ENCODE measurements at places on chromosomes 3 and 15.

DNA sequence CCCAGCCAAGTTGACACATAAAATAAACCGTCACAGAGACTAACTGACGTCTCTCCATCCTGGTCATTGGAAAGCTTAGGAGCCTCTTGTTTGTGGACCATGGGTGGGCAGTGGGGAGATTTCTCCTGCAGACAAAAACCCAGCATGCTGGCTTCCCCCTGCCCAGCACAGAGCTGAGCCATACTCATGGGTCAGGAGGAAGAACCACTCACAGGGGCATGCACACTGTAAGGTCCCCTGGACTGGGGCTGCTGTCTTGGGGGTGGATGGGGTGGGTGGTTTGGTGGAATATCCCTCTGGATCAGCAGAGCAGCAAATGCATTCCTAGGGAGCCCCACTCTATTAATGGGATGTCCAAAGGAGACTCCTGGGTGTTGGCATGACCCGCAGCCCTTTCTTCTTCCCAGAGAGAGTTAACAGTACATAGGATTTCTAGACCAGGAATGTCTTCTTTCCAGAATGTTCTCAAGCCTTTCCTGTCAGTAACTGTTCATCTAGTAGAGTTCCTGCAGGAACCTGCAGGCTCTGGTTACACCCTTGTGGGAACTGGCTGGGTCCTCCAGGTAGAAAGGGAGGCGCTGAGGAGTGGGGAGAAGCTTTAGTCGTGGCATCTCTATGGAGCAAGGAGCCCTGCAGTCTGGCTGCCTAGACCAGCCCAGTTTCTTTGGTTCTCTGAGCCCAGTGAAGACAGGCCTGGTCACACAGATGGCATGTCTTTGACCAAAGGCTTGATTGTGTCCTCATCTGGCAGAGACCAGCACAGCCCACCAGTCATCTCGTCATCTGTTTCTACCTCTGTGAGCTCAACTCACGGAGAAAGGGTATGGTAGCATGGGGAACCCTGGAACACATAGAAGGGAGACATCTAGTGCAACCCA, 73.4 kb upstream of the PRR23C start:
- no peak for DNase-seq

GRCh38 chr15:80607287-80607980, 87.7 kb upstream of the ABHD17C start:
- DNase-seq = no peak

DNA sequence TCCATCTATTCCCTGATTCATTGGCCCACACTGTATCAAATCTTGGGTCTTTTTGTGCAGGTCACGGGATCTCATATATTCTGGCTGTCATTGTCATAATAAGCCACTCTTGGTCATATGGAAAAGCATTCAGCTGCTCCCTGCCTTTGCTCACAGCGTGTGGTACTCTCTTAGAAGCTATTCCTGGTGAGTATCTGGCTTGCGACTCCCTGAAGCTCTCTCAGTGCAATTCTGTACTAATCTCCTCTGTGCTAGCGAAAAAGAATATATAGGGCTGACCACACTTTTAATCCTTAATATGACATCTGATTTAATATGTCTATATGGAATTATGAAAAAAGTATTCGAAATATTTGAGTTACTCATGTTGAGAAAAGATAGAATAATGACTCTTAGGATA, 440.8 kb upstream of the GBE1 start:
- DNase-seq = no peak

DNA sequence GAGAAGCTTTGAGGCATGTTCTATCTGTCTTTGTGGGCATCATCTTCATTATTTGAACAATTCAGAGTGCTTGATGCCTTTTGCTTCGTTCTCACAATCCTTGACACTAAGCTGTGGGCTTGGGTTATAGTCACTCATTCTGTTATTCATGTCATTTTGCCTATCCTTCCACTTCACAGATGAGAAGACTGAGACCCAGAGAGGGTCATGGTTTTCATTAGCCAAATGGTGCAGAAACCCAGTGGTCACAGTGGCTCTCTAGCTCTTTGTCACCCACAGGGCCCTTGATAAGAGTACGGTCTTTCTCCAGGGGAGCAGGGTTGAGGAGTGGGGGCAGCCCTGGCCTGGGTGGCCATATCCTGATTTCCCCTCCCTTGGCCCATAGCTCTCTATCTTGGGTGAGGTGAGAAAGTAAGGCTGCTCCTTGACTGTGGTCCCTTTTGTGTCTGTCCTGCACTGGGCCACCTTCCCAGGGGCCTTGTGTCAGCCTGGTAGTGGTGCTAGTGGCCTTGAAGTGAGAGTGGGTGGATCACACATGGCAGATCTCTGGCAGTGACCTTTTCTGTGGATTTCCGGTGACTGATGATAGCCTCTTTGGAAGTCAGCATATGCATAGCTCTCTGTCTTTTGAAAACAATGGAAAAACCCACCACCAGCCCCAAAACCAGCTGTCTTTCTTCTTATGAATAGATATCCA, 130.1 kb downstream of the IGF1R start:
- DNase-seq = no peak

DNA sequence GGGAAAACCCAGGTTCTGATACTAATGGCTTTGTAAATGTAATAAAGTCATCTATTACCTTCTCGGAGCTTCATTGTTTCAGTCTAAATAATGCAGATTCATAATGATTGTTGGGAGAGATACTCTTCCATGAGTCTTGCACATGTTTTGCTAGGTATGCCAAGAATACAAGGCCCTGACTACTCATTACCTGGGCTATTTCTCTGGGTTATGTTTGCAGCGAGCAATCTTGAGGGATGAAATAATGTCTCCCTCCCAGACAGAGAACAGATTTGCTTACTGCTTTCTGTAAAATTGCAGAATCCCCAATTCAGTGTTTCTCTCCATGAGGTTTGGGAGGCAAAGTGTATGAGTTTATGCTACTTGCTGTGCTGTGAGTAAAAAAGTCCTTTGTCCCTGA, 6.2 kb upstream of the CLASP2 start:
- DNase-seq = no peak

DNA sequence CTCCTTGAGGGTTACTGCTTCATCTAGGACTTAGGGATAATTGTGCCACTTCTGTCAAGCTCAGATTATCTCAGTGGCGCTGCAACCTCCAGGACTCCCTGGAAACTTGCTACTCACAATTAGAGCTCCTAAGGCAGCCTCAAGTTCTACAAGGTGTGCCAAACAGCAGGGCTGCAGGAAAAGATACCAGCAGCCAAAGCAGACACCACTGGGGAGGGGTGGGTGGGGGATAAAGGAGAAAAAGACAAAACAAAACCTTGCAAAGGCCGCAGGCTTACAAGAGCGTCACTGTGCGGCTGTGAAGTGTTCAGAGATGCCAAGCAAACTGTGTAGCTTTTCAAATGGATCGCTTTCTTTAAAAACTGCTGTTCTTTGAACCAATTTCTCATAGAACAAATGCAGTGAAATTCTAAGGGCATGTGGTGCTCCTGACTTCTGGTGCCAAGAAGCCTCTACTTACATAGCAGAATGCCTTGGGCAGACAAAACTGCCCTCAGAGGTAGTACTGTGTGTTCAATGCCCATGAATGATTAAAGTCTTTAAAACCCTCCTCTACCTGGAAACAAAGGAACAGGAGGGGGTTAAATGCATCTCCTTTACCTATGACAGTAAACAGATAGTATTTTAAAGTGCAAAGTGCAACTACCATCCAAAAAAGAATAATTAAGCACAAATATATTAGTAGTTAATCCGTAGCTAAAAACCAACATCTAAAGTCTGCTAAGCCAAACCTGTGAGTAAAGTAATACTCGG, 353.4 kb downstream of the FOXP1 start:
- DNase-seq = no peak

DNA sequence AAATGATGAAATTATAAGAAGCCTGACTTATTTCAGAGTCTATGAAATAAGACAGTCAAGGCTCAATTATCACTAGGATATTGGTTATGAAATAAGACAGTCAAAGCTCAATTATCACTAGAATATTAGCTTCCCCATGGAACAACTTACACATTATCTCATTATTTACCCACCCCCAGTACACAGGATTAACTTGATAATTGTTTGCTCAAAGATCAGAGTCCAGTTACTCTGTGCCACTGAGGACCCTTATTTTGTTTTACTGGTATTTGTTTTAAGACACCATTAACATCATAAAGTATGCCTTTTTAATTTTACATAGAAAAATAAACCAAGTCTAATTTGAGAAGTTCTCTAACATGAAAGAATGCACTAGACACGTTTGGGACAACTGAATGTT, 225.4 kb downstream of the SI start:
- no peak for DNase-seq

DNA sequence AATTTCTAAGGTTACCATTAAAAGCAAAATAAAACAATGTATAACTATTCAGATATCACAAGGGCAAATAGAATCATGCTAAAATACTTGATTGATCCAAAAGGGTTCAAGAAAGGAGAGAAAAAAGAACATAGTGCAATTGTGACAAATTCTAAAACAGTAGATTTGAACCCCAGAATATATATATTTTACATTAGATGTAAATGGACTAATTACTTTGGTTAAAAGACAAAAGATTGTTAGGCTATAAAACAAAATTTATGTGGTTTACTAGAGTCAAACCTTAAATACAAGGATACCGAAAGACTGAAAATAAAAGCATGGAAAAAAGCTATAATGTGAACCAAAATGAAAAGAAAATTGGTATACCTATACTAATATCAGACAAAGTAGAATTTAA, 129.3 kb downstream of the ADAMTSL3 start:
- no peak for DNase-seq

DNA sequence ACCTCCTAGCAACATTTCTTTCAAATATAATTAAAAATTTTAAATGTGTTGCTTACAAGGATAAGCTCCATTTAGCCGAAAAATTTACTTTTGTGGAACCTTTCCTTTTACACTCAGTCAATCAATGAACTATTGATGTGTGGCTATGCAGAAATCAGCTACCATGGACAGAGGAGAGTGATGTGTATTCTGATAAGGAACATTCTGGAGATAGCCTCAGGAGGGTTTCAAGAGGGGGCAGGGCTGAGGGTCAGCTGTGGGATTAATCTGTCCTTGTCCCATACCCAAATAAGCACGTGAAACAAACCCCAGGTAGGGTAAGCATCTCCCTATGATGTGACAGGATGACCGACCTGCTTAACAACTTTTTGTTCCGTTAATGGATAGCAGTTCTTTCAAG, 192.6 kb upstream of the PROK2 start:
- DNase-seq = no peak

GRCh38 chr3:122961146-122961545, 66.4 kb downstream of the SEMA5B start:
- DNase-seq = no peak

GRCh38 chr3:61964566-61964965, 403.2 kb downstream of the PTPRG start:
- DNase-seq = no peak

DNA sequence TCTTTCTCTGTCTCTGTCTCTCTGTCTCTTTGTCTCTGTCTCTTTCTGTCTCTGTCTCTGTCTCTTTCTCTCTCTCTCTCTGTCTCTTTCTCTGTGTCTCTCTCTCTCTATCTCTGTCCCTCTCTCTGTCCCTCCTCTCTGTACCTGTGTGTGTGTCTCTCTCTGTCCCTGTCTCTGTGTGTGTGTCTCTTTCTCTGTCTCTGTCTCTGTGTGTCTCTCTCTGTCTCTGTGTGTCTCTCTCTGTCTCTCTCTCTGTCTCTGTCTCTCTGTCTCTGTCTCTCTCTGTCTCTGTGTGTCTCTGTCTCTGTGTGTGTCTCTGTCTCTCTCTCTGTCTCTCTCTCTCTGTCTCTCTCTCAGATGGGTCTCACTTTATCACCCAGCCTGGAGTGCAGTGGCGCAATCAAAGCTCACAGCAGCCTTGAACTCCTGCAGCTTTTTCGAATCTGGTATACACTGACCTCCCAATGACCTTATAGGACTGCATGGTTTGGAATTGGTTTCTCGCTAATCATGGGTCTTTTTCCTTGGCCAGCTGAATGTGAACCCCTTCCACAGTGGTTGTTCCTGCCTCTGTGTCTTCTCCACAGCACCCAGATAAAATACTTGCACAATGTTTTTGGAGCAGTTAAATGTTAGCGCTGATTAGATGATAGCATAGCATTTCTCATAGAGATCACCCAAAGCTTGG, 102.6 kb upstream of the KLHL25 start:
- DNase-seq = no peak
